Stimulated activated naive B cell treated with anti-CD40 and anti-IgM and Interleukin-4, amounts not matched to agents 10 μg/mL and 1 μg/mL and 100 μg/mL, for 72 hours (primary cell): ENCODE measurements at places on chromosomes 5 and 9.

DNA sequence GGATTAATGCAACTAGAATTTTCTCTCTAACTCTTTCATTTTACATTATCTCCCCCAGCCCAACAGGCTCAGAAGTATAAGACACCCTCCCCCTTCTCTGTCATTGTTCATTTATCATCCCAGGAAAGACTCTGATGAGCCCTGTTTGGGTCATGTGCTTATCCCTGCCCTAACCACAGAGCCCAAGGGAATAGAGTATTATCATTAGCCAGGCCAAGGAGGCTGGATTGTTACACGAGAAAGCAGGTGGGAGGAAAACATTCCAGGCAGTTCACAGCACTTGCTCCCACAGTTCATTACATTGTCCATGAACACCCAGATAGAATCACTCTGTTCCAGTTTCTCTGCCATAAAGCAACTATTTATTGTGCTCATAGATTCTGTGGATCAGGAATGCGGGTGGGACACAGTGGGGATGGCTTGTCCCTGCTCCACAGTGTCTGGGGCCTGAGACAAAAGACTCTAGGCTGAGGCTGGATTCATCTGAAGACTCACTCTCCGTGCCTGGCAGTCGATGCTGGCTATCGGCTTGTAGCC lies 59.5 kb upstream of the TMEM215 start:
- DNase-seq: no peak

- no peak for DNase-seq
Observed at GRCh38 chr5:134111741-134112647, 2.5 kb upstream of the TCF7 start.

DNA sequence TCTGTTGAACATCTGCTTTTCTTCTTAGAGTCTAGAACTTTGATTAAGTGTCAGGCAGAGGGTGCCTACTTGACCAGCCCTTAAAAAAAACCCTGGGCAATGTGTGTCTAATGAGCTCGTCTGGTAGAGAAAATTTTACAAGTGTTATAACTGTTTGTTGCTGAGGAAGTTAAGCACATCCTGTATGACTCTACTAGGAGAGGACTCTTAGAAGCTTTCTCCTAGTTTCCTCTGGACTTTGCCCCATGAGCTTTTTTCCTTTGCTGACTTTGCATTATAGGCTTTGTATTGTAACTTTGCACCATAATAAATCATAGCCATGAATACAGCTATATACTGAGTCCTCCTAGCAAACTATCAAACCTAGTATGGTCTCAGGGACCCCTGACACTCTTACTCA lies 39.4 kb downstream of the GNG10 start:
- no peak for DNase-seq

DNA sequence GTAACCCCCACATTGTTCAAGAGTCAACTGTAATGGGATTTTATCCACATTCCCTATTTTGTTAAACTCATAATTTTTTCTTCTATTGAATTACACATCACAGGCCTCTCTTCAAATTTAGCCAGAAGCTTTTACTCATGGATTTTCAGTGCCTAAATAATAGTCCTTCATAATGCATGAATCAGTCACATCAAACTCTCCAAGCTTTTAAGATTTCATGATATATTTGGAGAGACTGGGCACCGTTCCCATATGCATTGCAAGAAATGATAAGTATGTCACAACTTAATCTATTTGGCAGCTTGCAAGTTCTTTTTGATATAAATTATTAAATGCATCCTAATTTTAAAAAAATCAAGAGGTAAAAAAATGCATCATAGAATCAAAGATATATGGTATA lies 465.9 kb downstream of the DMAC1 start:
- DNase-seq: no peak

- DNase-seq: no peak
Observed at GRCh38 chr9:134239130-134239903, 75.0 kb upstream of the RNU6ATAC start.

GRCh38 chr9:88421348-88421747 lies 33.1 kb downstream of the SPIN1 start:
- no peak for DNase-seq

- no peak for DNase-seq
Observed at GRCh38 chr9:76451234-76451633, 7.7 kb upstream of the GCNT1 start.

GRCh38 chr9:35891646-35892045 lies 14.4 kb upstream of the HRCT1 start:
- no peak for DNase-seq

DNA sequence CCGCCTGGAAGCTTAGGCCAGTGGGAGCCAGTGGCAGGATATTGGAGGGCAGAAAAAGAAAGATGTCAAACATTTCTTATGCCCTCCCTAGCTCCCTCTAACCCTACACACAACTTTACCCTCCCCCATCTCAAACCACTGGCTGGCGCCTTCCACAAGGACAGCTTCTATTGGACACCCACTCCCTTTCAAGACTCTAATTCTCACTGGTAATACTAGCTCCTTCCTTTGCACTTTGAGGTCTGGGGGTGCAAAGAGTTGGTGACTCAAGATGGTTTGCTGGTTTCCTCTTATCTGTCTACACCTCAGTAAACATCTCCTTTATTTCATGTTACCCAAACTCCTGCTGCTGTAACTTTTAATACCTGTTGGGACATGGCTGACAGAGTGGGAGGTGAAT lies 11.6 kb upstream of the ITGA1 start:
- DNase-seq: no peak

DNA sequence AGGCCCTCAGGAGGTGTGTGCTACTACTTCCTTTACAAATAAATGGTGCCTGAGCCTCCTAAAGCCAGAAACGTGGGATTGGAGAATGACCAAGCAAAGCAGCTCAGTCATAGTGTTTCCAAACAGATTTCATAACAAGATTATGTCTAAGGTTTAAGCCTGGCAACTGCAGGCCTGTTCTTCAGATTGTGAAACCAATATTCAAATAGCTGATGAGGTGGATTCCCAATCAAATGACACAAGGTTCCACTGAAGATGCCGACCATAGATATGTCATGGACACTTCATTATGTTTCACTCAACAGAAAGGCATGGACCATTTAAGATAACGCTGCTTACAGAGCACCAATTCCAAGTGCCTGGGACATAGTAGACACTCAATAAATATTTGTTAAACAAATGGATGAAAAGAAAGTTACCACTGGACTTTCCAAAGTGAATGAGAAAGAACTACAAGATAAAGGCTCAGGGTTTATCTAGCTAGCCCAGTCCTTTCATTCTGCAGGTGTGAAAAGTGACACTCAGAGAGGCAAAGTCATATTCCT lies 189.5 kb downstream of the ACTL7B start:
- no peak for DNase-seq

DNA sequence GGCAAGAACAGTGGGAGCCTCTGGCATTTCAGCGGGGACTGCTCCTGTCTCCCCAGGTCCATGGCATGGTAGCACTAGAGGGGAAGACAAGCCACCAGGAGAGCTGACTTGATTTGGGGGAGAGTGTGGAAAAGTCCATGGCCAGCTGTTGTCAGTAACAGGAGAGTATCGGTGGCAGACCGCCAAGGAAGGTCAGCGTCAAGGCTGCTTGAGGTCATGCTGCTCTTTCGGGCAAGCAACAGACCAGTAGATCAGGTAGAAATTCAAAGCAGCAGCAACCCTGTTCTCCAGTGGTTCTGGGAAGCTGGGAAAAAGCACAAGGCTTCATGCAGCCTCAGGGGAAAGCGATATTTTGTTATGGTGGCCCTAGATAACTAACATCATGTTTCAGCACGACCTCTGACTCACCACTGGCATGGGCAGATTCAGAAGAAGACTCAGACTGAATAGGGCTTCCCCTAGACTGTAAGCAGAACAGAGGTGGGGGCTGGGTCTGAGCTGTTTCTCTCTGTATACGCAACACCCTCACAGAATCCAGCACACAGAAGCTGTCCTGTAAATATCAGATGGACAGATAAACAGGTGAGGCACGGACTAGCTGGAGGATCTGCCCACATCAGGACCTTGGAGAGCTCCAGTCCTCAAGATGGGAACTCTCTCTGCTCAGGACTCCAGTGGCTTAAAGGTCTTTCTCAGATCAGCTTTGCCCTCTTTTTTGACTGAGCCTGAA lies 35.2 kb upstream of the PLEKHG4B start:
- no peak for DNase-seq

DNA sequence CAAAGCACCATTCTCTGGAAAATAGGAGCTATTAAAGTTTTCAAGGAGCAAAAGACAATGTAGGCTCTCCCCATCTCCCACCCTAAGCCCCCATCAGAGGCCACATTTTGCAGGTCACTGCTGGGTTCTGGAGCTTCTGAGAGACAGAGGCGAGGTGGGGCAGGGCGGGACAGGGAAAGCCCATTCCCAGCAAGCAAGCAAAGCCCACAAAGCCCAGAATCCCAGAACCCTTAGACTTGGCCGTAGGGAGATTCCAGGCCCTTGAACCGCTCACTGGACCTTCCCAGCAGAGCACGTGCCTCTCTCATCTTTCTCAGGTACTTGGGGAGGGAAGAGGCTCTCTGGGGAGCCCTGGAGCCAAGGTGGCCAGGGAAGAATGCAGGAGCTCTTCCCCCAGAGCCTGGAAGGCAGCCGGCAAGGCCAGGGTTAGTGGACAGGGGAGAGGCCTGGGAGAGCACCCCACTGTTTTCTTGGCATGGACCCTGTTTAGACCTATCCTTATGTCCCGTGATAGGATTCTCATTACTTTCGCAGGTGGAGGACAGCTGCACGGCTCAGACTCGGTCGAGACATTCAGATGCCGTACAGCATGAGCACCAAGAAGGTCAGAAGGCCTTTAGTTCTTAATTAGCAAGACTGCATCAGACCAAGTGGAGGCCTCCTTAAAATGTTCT lies 52.4 kb downstream of the ZNF354C start:
- DNase-seq: no peak

DNA sequence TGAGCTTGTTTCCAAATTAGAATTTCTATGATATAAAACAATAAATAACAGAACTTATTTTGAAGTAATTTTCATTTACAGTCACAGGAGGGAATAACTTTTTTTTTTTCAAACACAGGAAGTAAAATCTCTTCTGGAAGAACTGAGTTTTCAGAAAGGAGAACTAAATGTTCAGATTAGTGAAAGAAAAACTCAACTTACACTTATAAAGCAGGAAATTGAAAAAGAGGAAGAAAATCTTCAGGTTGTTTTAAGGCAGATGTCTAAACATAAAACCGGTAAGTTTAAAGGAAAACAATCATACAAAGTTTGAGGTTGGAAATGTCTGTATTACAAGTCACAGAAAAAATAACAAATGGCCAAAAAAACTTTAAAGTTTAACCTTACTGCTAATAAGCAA lies 41.6 kb downstream of the RAB14 start:
- no peak for DNase-seq

DNA sequence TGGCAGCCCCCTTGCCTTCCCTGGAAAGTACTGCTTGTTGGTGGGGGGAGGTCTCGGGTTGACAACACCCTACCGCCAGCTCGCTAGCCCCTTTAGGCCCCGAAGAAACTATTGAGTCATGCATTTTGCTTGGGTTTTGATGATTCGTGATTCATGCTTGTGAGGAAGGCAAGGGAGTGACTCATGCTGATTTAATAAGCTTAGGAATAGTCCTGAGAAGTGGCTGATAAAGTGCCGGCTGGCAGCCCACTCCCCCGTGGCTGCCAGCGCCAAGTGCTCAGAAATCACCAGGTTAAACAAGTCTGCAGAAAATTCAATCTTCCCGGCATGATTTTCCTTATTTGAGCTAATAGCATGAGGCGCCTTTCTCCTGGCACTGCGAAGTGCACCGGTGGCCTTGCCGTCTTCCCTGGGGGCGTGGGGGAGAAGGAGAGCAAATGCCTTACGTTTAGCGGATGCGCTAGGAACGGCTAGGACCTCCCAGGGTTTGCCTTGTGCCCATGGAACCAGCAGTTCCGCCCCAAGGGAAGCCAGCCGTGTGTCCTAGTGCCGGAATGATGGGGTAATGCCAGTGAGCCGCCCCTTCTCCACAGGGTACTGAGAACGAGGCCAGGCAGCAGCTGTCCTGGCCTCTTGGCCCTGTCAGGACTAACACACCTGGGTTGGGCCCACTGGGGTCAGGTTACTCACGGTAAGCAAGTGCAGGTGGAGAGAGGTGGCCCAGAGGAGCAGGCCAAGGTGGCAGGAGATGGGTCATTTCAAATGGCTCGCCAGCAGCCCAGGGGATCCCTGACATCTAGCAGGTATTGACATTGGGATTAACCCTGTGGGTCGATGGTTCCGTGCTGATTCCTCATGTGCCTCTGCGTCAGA lies 151.9 kb downstream of the MACROH2A1 start:
- no peak for DNase-seq

DNA sequence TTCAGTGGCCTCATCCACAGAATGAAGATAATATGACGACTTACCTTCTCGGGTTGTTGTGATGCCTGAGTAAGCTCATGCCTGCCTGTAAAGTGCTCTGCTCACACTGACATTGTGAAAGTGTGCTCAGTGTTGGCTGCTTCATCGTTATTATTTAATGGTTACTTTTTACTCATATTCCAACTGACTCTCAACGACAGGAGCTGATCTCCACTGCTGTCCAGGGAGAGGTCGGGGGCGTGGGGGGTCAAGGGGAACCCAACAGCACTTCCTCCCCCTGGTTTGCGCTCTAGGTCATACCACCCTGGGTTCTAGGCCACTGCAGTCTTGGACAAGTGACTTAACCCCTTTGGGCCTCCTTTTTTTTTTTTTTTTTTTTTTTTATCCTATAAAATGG lies 52.9 kb upstream of the ANGPTL2 start:
- no peak for DNase-seq

DNA sequence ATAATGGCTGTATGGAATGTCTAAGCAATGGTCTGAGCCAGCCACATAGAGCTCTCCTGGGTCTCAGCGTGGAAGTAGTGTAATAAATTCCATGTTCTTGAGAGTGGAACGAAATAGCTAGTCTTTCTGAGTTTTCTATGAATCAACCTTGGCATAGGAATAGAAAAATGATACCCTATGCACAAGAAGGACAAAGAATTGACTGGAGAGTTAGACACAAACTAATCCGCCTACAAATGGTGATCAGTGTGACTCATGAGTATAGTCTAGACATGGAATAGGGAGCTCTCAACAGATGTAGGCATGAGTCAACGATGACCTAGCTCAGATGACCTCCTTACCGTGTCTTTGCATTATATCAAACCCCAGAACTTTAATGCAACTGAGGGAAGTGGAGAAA lies 256.8 kb upstream of the GRIN3A start:
- no peak for DNase-seq

DNA sequence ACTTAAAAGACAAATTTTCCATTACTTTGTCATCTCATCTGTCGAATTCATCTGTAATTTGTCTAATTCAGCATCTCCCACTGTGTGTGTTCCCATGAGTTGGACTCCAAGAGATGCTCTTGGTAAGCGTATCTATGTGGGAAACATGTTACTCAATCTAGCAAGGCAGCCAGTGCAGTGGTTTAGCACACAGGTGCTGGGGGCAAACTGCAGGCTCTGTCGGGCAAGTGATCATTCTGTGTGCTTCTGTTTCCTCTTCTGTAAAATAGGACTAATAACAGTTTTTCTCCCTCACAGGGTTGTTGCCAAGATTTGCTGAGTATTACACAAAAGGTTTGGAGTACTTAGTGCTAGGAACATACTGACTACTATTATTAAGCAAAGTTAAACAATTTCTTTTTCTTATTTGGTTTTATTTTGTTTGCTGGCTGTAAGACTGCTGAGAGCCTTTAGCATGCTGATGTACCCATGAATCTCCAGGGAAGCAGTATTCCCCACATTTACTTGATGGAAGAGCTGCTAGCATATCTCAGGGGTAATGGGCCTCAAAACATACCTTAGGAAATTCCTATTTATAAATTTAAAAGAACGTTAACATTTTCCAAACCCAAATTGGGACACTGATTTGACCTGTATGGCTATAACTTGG lies 709 bp upstream of the GAPT start:
- DNase-seq: peak; percentile 17

GRCh38 chr5:127839496-127840197 lies 136.5 kb downstream of the CCDC192 start:
- DNase-seq: no peak

- no peak for DNase-seq
Observed at GRCh38 chr5:72032788-72033187, 74.5 kb upstream of the MAP1B start.
